AG04449 (cell line): ENCODE measurements at places on chromosomes 16 and 17.

DNA sequence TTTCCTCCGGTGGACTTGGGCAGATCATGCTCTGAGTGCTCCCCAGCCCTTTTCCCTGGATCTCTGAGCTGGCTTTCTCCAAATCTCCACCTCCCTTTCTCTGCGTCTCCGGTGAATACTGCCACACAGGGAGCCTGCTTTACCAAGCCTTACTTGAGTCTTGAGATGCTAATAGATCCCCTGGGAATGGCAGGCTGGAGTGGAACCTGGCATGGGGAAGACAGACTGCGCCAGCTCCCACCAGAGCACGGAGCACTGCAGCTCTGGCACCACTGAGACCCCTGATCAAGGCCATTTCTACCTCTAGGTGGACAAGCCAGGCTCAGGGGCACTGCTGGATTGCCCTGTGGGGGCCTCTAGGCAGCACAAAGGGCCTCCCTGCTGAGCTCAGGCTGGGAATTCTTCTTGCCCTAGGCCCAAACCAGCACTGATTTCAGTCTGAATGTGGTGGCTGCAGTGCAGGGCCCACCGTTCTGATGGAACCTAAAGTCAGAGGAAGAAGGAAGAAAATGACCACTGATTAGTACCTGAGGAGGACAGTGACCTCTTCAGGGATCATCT, 74.3 kb upstream of the CRHR1 start:
- no peak for DNase-seq

- DNase-seq: no peak
Measured at GRCh38 chr17:49723423-49723822, 15.7 kb upstream of the SLC35B1 start.

DNA sequence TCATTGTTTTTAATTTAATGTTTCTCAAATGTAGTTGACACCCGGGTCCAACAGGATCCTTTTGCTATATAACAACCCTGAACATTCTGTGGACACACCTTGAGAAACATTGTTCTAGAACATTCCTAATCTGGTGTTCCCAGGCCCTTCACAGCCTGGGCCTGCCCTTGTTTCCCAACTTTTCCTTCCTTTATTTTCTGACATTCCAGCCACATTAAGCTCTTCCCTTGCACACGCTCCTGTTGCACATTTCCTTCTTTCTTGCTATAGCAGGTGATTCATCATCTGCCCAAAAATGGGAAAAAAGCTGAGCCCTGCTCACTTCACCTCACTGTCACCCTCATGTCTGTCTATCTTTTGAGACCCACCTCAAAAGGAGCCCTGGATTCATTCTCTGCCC, 67.9 kb upstream of the MARCHF10 start:
- no peak for DNase-seq

- no peak for DNase-seq
Measured at GRCh38 chr17:45029758-45030423, 21.5 kb downstream of the DCAKD start.

DNA sequence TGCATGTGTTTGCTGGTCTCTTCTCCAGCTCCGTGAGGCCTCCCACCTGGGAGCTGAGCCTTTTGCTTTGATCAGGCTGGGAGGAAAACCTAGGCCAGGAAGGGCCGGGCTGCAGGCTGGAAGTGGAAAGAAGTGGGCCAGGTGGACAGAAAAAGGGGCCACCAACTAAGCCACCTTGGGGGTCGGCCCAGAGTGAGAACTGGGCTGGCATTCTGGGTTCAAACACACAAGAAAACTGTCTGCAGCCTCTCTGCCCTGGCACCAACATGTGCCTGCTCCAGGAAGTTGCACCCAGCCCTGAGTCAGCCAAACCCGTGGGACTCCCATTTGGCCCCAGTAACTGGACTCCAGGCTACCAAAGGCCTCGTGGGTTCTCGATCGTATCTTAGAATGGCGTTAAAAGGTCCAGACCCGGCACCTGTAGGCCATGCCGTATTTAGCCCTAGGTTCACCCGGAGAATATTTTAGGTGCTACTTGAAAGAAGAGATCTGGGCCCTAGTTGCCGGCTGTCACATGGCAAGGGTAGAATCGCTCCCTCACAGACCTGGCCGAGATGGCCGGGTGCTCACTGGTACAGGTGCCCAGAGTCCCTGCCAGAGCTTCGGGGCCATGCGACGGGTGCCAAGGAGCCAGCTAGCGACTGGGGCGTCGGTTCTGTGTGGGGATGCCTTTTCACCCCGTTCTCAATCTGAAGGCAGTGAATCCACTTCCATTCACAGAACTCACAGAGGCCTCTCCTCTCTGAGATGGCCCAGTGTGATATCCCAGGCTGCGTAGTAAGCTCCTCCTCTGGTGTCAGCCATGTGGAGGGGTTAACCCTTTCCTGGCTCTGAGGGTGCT, 236.6 kb downstream of the MRTFB start:
- no peak for DNase-seq

DNA sequence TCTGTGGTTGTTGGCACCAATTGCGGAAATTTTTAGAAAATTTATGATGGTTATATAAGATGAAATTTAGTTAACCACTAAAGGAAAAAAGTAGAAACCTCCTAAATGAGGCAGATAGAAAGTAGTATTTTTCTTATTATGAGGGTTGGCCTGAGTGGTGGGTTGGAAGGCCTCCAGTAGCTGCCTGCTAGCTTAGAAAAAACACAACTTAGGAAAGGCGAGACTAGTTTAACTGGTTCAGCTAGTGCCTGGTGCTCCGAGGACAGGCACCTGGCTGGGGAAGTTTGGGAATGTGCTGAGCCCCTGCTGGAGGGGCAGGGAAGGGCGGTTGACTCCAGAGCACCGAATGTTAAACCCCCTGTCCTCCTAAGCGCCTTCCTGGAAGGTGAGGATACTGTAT, 19.9 kb downstream of the LDHD start:
- DNase-seq: no peak

GRCh38 chr17:55238931-55239297, 25.8 kb upstream of the HLF start:
- no peak for DNase-seq

GRCh38 chr17:2982854-2983253, 80.6 kb downstream of the OR1D5 start:
- no peak for DNase-seq

DNA sequence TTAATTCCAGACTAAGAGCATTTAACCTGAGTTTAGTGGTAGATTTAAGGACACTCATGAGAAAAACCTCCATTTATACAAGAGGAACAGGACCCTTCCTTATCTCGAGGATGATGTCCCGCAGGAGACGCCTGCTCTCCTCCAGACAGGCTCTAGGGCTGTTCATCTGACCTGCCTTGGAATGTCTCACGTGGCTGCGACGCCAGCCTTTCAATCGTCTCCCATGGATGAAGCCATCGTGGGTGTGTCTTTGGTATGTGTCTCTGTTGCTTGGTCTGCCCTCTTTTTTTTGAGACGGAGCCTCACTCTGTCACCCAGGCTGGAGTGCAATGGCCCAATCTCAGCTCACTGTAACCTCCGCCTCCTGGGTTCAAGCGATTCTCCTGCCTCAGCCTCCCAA, 16.5 kb downstream of the CHMP6 start:
- DNase-seq: no peak

- no peak for DNase-seq
Measured at GRCh38 chr16:24499193-24499814, 40.1 kb upstream of the RBBP6 start.

DNA sequence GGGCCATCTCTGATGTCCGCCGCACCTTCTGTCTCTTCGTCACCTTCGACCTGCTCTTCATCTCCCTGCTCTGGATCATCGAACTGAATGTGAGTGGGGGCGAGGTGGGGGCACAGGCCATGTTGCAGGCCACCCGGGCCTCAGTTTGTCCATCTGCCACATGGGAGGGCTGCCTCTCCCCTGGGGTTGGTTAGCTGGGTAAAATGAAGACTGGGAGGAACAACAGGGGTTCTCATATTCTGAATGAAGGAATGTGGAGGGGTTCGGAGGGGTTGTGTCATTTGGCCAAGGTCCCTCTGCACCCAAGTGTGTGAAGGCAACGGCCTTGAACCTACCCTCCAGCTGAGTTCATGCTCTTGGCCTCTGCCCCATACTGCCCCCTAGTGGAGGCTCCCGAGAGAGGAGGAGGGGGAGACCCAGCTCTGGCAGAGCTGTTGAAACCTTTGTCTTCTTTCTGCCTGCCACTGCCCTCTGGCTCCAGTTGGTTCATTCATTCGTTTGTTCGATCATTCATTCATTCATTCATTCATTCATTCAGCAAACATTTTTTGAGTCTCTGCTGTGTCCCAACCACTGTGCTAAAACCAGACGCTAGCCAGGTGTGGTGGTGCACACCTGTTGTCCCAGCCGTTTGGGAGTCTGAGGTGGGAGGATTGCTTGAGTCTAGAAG, 11.4 kb upstream of the TCAP start:
- DNase-seq: no peak

DNA sequence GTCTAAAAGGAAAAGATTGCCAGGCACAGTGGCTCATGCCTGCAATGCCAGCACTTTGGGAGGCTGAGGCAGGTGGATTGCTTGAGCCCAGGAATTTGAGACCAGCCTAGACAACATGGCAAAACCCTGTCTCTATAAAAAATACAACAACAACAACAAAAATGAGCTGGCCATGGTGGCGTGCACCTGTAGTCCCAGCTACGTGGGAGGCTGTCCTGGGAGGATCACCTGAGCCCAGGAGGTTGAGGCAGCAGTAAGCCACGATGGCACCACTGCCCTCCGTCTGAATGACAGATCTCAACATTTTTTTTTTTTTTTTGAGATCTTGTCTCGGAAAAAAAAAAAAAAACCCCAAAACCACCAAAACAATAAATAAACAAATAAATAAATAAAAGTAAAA, 28.1 kb upstream of the ATP2A3 start:
- no peak for DNase-seq

- DNase-seq: peak; percentile 88
Measured at GRCh38 chr17:35373534-35373983, at the start of gene SLFN11. Gene SLFN11, minus strand, starts transcription at chr17:35373621. Its CDS starts 9,814 bp downstream, at chr17:35363807.

DNA sequence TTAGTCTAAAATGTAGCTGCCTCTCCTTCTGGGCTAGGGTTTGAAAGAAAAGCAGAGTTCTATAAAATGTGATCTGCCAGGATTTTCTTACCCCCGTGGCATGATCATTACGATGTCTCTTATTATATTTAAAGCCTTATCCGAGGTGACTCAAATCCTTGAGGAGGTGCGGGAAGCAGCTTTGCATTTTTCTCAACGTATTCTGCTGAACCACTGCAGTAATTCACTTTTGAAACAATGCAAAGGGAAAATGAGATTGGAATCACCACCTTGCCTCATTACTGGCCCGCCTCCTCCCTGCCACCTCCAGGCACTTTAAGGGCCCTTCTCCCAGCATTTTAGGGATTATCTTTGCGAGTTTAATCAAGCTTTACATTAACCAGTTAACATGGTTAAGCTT, 9.7 kb upstream of the NOG start:
- DNase-seq: no peak

- DNase-seq: no peak
Measured at GRCh38 chr17:81656118-81656743, at the start of gene PDE6G. Gene PDE6G, minus strand, starts transcription at chr17:81656542. Its CDS starts 3,237 bp downstream, at chr17:81653305.

- no peak for DNase-seq
Measured at GRCh38 chr16:49578435-49579024, 204.9 kb downstream of the C16orf78 start.

DNA sequence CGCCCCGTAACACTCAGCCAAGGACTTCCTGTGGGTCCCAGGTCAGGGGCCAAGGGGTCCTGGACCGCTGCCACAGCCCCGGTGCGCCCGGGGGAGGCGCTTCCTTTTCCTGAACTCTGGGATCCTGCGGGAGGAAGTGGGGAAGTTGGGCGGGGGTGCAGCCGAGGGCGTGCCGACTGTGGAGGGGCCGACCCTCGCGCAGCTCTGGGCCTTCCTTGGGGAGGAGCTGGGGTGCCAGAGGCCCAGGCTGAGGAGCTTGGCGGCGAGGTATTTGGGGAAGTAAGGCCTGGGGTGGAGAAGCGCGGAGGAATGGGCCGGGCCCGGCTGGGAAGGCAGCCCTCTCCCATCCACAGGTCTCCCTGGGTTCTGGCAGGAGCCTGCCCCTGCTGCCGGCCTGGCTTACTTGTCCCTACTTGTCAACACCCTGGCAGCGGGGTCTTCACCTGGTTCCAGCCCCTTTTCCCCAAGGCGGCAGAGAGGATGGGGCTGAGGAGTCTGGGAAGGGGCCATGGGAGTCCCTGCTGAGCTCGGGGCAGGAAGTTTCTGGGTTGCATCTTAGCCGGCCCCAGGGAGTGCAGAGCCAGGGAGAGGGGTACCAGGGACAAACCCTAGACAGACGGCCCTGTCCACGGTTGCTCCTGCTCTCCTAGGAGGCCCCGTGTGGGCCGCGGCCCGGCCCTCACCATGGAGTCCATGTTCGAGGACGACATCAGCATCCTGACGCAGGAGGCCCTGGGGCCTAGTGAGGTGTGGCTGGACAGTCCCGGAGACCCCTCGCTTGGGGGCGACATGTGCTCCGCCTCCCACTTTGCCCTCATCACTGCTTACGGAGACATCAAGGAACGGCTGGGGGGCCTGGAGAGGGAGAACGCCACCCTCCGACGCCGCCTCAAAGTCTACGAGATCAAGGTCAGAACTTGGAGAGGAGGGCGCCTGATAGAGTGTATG, 1.7 kb downstream of the TBKBP1 start:
- DNase-seq: no peak

DNA sequence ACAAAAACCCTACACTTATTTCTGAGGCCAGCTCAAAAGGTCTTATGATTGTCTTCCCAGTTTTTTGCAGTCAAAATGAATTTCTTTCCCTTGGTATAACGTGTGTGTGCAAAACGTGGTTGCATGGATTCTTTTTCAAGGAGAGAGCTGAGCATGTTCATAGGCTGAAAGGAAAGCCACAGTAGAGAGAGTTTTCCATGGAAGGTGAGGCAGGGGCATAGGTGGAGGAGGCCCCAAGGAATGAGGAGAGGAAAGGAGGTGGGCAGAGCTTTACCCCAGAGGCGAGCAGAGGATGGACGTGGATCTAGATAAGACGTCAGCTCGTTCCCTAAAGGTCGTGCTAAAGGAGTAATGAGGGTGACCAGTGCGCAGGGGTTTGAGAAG, 22.8 kb downstream of the TRPV2 start:
- no peak for DNase-seq

GRCh38 chr17:76506408-76507345, 5.5 kb upstream of the RHBDF2 start:
- DNase-seq: no peak

- no peak for DNase-seq
Measured at GRCh38 chr16:4347765-4348509, 3.2 kb downstream of the PAM16 start.

- DNase-seq: no peak
Measured at GRCh38 chr17:82944990-82945389, 105.2 kb upstream of the ZNF750 start.

- DNase-seq: no peak
Measured at GRCh38 chr17:83005639-83006038, 73.8 kb upstream of the METRNL start.

DNA sequence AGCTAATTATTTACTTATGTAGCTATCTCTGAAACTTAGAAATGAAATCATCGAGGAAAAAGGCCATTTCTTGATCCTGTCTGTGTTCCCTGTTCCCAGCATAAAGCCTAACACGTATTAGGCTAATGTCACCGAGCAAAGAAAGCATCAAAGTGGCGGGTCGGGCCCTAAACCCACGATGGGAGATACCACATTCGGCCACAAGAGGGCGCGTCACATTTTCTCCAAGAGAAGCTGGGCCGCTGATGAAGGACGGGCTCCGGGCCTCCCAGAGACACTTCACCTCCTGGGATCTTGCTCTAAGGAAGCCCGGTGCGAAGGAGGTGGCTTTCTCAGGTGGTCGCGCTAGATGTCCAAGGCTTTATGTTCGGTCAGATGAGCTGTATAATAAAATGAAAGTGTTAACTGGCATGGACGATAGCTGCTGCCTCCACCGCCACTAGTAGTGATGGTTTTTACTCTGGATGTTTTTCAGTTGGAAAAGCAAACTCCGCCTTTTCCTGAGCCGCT, 853 bp upstream of the PDK2 start:
- DNase-seq: no peak
